COR-L47 (cell line): ENCODE measurements at places on chromosomes 11 and 22.

GRCh38 chr22:22164541-22165272, 79.9 kb upstream of the VPREB1 start:
- DNase-seq, result no peak

DNA sequence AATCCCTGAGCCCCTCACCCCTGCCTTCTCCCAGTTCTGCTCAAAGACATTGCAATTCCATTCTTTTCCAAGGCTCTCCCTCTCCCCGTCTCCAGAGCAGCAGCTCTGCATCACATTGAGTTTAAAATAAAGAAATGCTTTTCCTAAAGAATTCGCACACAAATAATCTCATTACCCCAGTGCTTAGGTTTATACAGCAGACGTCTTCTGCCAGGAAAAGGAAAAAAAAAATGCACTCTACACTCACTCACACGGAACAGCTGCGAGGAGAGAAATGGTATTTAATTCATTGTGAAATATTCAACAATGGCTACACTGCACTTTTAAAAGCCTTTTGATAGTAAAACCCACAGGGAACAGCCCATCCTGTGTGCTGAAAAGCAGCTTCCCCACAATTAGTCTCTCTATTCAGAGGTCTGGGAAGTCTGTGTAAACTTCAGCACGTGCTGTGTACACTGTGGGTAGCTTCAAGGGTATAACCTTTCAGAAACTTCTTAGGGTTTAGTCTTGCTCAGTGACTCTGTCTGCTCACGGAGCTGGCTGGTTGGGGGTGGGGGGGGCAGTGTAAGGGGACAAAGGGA, 42.8 kb downstream of the ETS1 start:
- DNase-seq, result peak; percentile 46

GRCh38 chr11:47438721-47439120, 10.2 kb downstream of the RAPSN start:
- DNase-seq, result no peak

DNA sequence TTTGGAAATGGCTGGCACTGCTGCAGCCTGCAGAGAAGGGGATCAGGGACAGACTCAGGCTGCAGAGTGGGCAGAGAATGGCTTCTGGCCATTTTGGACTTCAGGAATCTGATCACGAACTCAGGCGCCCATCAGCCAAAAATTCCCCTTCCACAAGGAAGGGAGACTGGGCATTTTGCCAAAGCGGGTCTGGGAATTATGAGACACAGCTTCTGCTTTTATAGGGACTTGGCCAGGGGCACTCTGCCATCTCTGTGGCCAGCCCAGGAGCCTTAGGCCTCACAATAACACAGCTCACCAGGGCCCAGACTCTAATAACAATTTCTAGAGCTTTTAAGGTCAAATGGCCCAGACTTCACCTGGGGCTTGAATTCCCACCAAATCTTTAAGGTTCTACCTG, 74.7 kb downstream of the CHST1 start:
- peak; percentile 34 for DNase-seq

- no peak for DNase-seq
Measured at GRCh38 chr22:46079093-46079860, 71.0 kb upstream of the PPARA start.

DNA sequence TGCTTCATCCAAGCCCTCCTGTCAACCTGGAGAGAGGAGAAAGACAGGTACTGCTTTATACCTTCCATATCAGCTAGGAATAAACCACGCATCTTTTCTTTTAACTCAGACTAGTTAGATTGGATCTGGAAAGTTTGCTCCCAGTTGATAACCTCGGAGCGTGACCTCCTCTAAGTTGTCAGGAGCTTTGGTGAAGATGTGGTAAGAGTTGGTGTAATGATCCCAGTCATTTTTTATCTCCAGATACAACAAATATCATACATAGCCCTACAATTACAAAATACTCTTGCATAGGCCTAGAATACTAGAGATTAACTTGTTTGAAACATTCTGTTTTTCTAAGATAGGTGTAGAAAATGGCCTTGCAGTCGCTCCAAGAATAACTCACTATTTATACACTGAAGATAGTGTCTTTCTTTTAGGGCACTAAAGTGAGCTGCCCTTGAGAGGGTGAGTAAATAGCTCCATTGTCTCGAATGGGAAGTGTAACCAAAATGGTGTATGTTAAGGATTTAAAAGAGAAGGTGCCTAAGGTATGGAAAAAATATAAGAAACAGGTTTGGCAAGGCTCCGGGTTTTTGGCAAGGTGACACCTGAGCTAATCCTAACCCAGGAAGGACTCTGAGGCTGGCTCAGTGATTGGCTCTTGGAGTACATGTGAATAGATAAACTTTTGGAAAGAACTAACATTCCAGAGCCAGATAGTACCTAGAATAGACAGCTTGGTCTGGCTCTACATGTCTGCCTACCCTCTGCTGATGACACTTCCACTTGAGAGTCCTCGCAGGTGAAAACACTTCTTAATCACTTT, 59.4 kb downstream of the GLYATL1 start:
- DNase-seq, result no peak

DNA sequence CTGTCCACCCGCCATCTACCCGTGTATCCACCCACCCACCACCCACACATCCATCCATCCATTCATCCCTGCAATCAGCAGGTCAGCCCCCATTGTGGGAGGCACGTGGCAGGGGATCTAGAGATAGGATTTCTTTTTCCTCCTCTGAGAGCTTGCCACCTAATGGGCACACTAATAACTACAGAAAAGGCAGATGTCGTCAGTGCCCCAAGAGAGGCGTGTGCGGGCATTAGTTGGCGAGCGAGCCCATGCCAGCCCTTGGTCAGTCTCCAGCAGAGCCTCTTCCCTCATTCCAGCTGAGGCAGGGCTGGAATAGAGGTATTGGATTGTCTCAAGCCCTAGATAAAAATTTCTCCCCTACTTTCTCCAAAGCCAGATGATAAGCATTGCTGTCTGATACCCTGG, 9.7 kb downstream of the USP2 start:
- peak; percentile 71 for DNase-seq
